ENCODE measurements at places on chromosomes 5 and 9.
A peak's percentile ranks its signal among the peaks of the same experiment; 100 is the strongest.

GRCh38 chr5:168364151-168364661 lies 72.8 kb downstream of the WWC1 start:
- no peak for DNase-seq

DNA sequence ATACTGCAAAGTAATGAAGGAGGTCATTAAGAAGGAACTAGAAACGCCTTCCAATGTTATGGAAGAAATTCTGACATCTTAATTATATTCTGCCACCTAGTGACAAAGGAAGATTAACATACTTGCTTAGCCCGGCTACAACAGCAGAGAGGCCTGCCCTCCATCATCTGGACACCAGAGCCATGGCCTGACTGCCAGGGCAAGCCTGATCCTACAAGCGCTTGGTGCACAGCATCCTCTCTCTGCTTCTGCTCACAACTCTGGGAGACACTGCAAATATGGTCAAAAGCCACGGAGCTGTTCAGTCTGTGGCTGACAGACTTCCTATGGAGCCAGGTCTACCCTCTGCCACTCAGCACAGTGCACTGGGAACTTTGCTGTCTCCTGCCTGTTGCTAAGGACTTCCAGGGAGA lies 87.3 kb upstream of the SLC44A1 start:
- peak; percentile 88 for DNase-seq

GRCh38 chr9:124527781-124528180 lies 20.6 kb upstream of the NR5A1 start:
- DNase-seq: peak; percentile 22

GRCh38 chr5:169647566-169647965 lies 10.5 kb downstream of the DOCK2 start:
- DNase-seq: no peak

GRCh38 chr9:80797831-80798688 lies 891.3 kb downstream of the TLE1 start:
- peak; percentile 91 for DNase-seq

DNA sequence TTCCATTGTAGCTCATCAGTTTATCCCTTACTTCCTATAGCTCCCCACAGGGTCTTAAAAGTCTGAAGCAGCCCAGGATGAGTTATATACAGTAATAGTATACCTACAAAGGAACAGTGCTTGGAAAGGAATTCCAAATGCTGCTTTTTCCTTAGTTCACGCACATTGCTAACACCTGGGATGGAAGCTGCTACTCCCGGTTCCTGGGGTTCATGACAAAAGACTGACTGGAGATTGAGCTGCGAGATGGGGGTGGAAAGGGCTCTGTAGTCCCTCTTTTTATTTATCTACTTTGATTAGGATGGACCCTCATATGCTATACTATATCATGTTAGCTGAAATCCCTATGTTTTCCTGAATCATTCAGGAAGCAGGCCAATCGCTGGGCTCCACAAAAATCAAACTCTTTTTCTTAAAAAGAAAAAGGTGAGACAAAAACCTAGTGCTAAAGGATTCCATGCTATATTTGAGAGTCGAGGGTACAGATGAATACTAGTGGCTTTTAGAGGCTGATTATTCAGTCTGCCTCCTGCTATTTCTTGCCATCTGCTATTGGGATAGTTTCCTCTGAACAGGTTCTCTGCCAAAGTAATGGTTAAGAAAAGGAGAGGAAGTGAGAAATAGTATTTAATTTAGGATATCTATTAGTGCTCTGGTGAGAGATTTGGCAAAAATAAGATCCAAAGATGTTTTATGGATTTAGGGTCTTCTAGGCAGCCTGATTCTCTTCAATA lies 81.2 kb downstream of the MRPS27 start:
- no peak for DNase-seq

GRCh38 chr5:115379622-115380344 lies 83.3 kb upstream of the CCDC112 start:
- DNase-seq: no peak

DNA sequence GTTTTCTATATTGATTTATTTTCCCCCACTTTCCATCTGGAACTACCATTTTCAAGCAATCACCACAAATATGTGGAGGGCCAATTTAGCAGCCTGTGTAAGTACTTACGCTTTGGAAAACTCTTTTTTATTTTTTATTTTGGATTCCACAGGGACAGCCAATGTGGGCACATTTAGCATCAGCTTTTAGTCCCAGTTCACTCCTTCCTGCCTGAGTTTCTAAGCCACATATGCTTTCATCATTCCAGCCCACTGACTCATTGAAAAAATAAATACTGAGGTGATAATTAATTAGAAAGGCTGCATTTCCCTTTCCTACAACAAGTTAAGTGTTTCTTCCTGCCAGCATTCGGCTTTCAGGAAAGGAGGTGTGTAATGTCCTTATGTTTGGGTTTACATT lies 76.8 kb downstream of the TMEM167A start:
- no peak for DNase-seq

- DNase-seq: no peak
Measured at GRCh38 chr5:58275516-58275915, 184.4 kb downstream of the PLK2 start.

GRCh38 chr5:989961-990530 lies 18.6 kb upstream of the NKD2 start:
- no peak for DNase-seq

- peak; percentile 20 for DNase-seq
Measured at GRCh38 chr9:77502568-77502967, 145.6 kb downstream of the GNA14 start.

DNA sequence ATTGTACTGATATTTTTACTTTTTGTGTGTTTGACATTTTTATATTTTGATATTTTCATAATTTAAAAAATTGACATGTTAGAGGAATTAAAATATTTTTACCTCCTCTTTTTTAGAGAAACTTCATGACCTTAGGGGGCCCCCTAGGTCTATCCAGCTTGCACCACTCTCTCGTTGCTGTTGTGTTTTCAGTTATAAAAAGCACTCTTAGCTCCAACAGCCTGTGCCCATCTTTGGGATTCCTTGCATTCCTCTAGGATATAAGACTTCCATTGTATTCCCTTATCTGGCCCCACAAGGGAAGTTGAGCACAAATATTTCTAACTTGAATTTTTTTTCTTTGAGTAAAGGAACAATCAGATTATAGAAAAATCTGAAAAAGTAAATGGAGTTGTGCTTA lies 245.3 kb downstream of the SH3GL2 start:
- DNase-seq: peak; percentile 65

DNA sequence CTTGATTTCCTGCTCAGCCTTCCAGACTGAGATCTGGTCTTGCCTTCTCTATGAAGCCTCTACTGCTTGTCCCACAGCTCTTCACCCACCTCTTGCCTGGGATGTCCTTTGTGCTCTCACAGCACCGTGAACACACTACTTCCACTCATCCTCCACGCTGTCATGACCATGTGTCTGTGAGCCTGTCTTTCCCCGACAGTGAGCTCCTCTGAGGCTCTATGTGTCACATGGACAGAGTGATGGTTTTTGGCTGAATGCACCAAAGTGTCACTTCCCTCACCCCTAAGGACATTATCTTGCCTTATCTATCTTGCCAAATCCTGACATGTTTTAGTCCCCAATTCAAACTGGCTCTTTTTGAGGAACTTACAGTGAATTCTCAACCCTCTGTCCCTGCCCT lies 11.3 kb downstream of the PHYKPL start:
- no peak for DNase-seq

DNA sequence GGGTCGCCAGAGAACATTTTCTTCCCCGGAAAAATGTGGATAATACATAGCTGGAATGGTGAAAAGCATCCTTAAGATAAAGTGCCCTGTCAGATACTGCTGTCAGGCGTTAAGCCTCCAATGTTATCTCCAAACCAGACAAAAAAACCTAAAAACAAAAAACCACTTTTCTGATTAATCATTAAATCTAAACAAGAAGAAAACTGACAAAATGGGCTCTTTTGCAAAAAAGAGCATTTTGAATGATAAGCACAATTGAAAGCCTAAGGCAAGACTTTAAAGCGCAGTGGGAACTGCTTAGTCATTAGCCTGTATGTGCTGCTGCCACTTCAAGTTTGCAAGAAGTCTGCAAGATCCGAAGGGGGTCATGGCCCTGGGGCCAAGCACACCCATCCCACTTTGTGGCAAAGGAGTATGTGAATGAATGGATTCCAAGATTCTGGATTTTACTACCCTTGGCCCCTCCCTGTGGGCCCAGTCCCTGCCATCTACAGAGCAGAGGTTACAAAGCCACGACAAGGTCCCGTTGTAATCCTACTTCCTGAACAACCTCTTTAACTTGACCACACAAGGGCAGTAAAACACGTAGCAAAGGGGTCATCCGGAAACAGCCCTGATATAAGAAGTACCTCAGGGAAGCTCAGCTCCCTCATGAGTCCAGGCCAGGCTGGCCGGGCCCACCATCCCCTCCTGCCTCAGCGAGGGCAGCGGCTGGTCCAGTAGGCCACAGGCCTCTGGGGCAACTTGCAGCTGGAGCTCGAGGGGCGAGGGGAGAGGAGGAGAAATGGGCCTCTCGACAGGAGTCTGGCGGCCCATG lies 29.7 kb downstream of the SHB start:
- DNase-seq: peak; percentile 48

- DNase-seq: no peak
Measured at GRCh38 chr5:69242215-69242927, 7.7 kb downstream of the CDK7 start.

GRCh38 chr5:151315998-151316597 lies 12.5 kb upstream of the SLC36A3 start:
- peak; percentile 89 for DNase-seq

GRCh38 chr5:35335752-35336151 lies 105.5 kb upstream of the PRLR start:
- DNase-seq: no peak

DNA sequence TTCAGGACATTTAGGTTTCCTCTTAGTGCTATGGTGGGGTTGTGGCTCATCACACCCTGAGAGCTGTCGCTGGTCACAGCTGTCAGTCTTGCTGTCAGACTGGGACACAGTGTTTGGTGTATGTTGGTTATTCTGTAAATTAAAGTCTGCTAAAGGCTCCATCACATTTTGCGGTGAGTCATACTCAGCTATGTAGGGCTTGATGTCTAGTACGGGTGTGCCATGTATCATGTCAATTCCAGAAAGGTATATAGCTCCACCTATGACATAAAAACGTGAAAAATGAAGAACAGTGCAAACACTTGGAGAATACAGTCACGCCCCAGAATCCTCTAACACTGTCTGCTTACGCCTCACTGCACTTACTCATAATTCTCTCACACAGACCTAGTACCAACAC lies 11.9 kb downstream of the TRMO start:
- no peak for DNase-seq

DNA sequence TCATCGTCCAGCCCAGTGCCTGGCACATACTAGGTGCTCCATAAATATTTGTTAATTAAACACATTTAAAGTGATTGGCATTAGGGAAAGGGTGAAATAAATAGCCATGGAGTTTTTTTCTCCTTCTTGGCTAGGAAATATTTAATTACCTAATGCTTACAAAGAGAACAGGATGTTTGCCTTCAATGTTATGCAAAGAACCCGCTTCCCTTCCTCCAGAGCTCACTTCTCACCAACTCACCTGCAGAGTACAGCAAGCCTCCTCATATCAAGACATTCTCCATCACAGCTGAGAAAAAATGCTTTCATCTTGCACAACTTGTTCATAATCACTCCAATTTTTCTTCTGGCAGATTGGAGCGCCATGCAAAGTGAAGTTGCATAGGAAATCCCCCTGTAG lies 161.7 kb upstream of the STK32A start:
- DNase-seq: no peak

GRCh38 chr9:135661816-135662560 lies 1.1 kb upstream of the LCN9 start:
- peak; percentile 7 for DNase-seq

GRCh38 chr9:32128546-32128945 lies 255.9 kb upstream of the ACO1 start:
- DNase-seq: no peak

GRCh38 chr5:142913728-142914338 lies 143.7 kb downstream of the ARHGAP26 start:
- DNase-seq: no peak

DNA sequence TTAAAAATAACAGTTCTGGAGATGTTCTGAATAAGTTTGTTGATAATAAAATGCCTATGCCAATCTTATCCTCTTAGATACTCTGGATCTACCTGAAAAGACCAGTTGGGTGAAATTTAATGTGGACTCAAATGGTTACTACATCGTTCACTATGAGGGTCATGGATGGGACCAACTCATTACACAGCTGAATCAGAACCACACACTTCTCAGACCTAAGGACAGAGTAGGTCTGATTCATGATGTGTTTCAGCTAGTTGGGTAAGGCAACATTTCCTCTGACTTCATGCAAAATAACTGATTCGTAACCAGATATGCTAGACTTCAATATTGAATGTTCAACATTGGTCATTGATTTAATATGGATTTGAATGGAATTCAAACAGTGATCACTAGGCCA lies 27.0 kb downstream of the ERAP2 start:
- DNase-seq: no peak

DNA sequence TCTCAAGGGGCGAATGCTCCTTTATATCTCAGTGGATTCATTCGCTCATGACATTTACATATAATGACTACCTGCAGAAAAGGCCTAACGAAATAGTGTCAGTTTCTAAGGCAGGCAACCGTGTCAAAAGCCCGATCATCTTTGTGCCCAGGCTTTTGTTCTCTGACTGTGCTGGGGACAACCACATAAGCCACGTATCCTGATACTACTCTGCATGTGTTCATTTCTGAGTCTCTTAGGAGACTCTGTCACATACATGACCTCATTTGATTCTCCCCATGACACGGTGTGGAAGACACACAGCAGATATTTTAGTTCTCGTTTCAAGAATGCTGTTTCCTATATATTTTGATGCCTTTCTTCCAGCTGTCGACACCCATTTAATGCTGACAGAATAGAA lies 598.5 kb downstream of the BNC2 start:
- no peak for DNase-seq

DNA sequence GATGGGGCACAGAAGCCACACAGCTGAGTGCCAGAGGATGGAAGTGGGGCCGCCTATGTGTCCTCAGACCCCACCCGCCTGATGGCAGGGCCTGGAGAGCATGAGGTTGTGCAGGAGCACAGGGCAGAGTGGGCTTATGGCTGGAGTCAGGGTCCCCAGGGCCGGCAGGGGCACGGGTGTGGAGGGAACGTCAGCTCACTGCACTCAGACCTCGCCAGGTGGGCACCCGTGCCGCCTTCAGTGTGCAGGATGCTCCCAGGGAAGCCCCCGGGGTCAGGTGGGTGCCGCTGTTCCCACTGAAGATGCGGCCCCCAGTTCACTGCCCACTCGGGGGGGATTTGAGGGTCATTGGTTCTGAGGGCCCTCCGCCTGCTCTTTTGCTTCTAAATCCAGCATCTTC lies 34.9 kb downstream of the EXOC3 start:
- DNase-seq: no peak

GRCh38 chr9:113630386-113631136 lies 167.0 kb downstream of the RGS3 start:
- DNase-seq: no peak

- no peak for DNase-seq
Measured at GRCh38 chr9:123640792-123641222, 284.8 kb downstream of the CRB2 start.

GRCh38 chr5:139075066-139076050 lies 122.8 kb downstream of the SIL1 start:
- DNase-seq: peak; percentile 44

GRCh38 chr5:81181576-81182316 lies 51.4 kb upstream of the CKMT2 start:
- no peak for DNase-seq
